Retinal pigment epithelial cell (primary cell): ENCODE measurements at places on chromosomes 2 and 18.

DNA sequence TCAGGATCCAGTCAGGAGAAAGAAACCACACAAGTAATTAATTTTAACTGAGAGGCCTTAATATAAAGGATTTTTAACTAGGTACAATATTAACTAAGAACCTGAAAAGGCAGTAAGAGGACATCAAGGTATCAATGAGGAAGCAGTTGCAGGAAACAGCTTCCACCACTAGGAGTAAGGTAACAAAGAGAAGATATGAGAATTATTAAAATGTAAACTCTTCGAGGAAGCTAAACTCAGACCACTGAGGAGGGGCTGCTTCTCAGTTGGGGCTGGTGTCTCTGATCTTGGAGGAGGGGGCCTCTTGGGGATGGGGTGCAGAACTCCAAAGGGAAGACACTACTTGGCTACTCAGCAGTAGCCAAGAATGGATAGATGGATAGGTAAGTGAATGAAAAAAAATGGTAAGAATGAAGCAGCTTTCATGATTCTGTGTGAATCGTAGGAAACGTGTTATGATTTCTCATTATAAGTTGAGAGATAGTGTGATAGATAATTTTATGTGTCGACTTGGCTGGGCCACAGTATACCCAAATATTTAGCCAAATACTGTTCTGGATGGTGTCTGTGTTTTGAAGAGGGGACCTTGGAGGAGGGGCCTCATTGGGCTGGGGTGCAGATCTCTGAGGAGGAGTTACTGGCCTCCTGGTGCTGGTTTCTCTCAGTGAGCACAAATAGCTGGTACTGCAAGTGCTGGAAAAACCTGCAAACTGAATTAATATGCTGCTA, 547.7 kb upstream of the LRRTM1 start:
- no peak for DNase-seq

GRCh38 chr2:112627060-112628040, 18.4 kb upstream of the SLC20A1 start:
- DNase-seq, result peak; percentile 68

GRCh38 chr18:79570266-79571201, 109.1 kb upstream of the CTDP1 start:
- DNase-seq, result no peak

DNA sequence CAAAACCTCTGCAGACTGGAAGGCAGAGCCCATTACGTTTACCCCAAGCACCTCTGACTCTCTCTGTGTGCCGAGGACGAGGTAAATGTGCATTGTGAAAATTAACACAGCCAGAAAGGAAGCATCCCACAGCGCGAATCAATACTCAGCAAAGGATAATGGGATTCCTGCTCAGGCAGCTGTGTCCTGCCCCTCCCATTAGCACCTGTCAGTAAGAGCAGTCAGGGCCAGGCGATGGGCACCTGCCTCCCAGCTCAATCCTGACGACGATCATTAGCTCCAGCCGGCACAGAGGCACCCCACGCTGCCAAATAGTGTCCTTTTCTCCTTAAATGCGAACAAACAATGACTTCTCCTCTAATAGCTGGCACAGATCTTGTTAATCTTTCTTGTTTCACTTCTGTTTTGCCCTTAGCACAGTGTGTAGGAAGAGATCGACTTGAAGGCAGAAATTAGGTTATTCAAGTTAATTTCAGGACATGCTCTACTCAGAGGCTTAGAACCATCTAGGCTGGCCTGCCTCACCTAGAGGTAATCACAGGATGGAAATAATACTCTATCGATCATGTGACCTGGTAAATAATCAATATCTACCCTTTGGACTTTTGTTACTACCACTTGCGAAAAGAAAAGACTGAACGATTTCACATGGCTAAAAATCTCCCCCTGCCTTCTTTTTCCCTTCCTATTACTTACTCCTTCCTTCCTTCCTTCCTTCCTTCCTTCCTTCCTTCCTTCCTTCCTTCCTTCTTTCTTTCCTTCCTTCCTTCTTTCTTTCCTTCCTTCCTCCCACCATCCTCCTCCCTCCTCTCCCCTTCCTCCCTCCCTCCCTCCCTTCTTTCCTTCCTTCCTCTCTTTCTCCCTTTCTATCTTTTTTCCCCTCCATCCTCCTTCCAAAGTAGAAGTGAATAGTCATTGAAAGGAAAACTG, 487.9 kb upstream of the ID2 start:
- DNase-seq, result no peak

DNA sequence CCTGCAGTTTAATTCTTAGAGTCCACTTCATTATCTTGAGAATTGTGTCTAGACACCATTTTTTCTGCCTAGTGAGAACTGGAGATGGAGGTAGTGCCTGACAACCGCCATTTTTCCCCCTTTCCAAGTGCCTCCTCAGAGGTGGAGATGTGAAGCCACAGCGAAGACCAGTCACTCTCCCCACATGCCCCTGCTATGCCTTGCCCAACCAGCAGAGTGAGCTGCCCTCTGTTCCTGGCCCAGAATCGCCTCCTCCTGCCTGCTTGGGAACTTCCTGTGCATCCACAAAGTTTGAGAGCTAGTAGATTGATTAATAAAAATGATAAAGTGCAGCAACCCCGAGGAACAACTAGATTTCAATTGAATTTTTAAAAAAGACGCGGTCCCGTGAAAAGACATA, 123.3 kb downstream of the CLIP4 start:
- no peak for DNase-seq
